ENCODE measurements at places on chromosomes 7 and 10.

- DNase-seq = no peak
Observed at GRCh38 chr10:14553448-14553847, 221.2 kb downstream of the FAM107B start.

DNA sequence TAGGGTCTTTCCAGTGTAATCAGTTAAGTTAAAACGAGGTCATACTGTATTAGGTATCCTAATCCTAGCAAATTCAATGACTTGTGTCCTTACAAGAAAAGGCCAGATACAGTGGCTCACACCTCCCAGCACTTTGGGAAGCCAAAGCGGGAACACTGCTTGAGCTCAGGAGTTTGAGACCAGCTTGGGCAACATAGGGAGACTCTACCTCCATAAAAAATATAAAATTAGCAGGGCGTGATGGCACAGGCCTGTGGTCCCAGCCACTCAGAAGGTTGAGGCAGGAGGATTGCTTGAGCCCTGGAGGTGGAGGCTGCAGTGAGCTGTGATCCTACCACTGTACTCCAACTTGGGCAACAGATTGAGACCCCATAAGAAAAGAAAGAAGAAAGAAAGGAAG lies 61.1 kb downstream of the CXCL12 start:
- no peak for DNase-seq

- DNase-seq = no peak
Observed at GRCh38 chr10:123391275-123392028, 237.2 kb downstream of the BUB3 start.

GRCh38 chr10:21570761-21571521 lies 36.9 kb downstream of the MLLT10 start:
- DNase-seq = no peak

DNA sequence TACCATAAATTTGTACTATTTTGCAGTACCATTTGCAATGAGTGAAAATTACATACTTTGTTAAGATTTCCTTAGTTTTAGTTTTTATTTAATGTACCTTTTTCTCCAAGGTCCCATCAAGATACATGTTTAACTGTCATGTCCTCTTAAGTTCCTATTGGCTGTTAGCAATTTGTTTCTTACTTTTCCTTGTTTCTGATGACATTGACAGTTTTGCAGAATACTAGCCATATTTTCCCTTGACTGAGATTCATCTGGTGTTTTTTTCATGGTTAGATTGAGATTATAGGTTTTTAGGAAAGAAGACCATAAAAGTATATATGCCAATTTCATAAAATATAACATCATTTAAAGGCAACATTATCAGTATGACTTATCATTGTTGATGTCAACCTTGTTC lies 376.8 kb upstream of the STEAP1 start:
- DNase-seq = no peak
